Trophoblast cell (in vitro differentiated cells and primary cell): ENCODE measurements at places on chromosomes 2 and 18.

DNA sequence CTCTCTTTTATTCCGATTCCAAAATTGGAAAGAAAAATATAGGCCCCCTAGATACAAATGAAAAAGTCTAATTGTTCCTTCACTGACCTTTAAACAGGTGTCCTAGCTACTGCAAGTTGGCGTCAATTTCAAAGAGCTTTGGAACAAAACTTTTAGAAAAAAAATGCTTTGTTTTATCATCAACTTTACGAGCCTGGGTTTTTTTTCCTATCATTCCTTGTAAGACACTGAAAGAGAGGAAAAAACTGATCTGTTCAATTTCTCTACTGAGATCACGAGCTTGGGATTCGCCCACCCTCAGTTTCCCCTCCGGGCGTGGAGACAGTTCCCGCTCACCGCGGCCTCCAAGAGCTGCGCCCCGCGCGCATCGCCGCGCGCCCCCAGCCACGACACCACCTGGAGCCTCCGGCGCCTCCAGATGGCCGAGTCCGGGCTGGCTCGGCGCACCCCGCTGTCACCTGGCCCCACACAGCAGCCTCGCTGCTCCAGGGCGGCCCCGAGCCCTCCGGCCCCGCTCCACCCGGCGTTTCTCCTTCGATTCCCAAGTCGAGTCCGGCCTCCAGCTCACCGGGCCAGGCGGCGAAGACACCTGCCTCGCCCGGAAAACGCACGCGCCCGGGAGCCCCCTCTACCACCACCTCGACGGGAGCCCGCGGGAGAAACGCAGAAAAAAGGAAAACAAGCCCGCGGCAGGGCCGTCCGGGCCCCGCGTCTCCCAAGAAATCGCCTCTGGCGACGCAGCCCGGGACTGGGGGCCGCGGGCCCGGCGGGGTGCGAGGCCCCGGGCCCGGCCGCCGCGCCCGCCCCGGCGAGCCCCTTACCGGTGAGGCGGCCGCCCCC lies 656 bp downstream of the TBC1D8 start:
- no peak overlapping the region for H3K27ac ChIP-seq
- H3K4me3 ChIP-seq, result peak overlapping the region; percentile 79
- no peaks in the 10 kb centered on the region for H3K27me3 ChIP-seq
- peaks cover 4% of the 10 kb centered on the region for H3K4me1 ChIP-seq
- no peaks in the 10 kb centered on the region for H3K36me3 ChIP-seq
- DNase-seq, result no peak

GRCh38 chr2:160210599-160211138 lies 10.6 kb upstream of the ITGB6 start:
- H3K4me3 ChIP-seq, result no peak overlapping the region
- H3K27ac ChIP-seq, result peak overlapping the region; percentile 98
- H3K27me3 ChIP-seq, result no peaks in the 10 kb centered on the region
- H3K36me3 ChIP-seq, result no peaks in the 10 kb centered on the region
- peak; percentile 95 for DNase-seq

- H3K36me3 ChIP-seq, result no peaks in the 10 kb centered on the region
- H3K27ac ChIP-seq, result no peak overlapping the region
- H3K4me1 ChIP-seq, result no peaks in the 10 kb centered on the region
- H3K27me3 ChIP-seq, result no peaks in the 10 kb centered on the region
Measured at GRCh38 chr2:123913143-123913735, 111.8 kb upstream of the CNTNAP5 start.

GRCh38 chr18:46531482-46531881 lies 125.5 kb downstream of the LOXHD1 start:
- no peak overlapping the region for H3K4me3 ChIP-seq
- no peaks in the 10 kb centered on the region for H3K4me1 ChIP-seq
- H3K36me3 ChIP-seq, result no peaks in the 10 kb centered on the region
- no peaks in the 10 kb centered on the region for H3K27me3 ChIP-seq
- no peak overlapping the region for H3K27ac ChIP-seq

- H3K27me3 ChIP-seq, result no peaks in the 10 kb centered on the region
- DNase-seq, result no peak
- no peaks in the 10 kb centered on the region for H3K36me3 ChIP-seq
- H3K27ac ChIP-seq, result no peak overlapping the region
Measured at GRCh38 chr18:50696929-50697328, 122.9 kb downstream of the MRO start.
